Esophagus squamous epithelium (tissue), 5 donors: ENCODE measurements at places on chromosomes 6 and 20.

DNA sequence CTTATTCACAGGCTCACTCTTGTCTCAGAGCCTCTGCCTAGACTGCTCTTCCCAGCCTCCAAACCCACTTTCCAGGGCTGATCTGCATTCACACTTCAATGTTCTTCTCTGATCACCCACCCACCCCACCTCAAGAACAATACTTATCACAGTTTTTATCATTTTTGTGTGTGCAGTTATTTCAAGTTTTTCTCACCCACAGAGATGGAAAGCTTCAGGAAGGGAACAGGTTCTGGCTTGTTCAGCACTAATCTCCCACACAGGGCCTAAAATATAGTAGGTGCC is 160.9 kb downstream of the MRPL14 start:
- no peak for DNase-seq

DNA sequence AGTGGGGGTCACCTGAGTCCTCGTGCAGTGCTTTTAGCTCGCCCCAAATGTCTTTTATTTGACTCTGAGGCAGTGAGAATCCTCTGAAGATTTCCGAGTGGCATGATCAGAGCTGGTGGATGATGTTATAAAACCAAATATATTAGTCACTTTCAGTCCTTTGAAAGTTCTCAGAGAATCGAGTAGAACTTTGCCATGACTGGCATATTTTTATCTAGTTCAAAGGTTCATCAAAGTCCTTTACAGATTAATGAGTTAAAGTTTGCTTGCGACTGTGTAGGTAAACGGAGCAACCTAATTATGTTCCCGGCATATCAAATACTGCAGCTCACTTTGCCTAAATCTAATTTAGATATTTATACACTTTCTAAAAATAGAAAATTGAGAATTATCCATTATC is 498.5 kb upstream of the NOX3 start:
- DNase-seq = no peak

GRCh38 chr6:118724211-118724610 is 72.8 kb upstream of the CEP85L start:
- no peak for DNase-seq

DNA sequence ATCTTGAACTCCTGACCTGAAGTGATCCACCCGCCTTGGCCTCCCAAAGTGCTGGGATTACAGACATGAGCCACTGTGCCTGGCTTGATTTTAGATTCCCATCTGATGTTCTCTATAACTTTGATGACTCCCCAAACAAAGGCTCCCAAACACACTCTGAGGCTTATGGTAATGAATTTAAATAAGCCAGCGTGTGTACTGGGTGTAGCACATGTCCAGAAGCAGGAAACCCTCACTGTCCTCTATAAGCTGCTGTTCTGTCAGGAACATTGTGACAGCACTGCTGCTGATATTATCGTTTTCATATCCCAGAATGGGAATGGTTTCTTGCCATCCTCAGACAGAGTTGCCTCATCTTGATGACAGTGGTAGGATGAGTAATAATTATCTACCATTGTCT is 54.1 kb upstream of the SALL4 start:
- no peak for DNase-seq

DNA sequence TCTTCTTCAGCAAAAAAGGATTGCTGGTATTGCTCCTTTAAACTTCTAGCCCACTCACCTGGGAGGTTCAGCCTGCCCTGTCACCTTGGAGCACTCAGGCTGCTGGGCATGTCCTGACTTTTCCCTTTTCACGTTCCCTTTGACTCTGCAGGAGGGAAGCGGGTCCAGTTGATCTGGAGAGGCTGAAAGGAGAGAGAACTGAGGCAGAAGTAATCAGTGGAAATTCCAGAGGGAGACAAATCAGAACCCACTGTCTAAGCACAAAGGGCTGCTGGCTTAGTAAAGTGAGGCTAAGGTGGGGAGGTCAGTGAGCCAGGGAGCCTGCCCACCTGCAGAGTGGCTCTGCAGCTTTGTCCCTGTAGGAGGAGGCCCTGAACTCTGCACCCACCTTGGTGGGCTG is 9.7 kb upstream of the SYNDIG1 start:
- DNase-seq = no peak

DNA sequence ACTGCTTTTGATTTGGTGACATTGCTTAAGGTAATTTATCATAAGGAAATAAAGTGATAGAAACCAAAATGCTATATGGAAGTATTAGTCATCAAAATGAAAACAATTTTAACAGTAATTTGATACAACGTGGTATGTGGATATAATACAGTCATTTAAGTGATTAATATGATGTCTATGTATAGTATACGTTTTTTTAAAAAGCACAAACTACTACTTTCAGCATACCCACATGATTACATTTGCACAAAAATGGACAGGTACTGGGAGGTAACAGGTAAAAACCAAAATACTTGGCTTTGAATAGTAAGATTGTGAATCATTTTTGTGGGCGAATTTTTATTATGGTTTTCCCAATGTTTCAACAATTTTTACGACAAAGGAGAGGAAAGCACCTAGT is 97.6 kb downstream of the OGFRL1 start:
- no peak for DNase-seq

DNA sequence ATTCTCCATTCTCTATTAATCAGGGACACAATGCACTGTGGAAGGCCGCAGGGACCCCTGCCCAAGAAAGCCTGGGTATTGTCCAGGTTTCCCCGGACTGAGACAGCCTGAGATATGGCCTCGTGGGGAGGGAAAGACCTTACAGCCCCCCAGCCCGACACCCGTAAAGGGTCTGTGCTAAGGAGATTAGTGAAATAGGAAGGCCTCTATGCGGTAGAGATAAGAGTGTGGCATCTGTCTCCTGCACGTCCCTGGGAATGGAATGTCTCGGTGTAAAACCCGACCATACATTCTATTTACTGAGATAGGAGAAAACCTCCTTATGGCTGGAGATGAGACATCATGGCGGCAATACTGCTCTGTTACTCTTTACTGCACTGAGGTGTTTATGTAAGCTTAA is 15.7 kb upstream of the EIF2S2 start:
- DNase-seq = no peak

DNA sequence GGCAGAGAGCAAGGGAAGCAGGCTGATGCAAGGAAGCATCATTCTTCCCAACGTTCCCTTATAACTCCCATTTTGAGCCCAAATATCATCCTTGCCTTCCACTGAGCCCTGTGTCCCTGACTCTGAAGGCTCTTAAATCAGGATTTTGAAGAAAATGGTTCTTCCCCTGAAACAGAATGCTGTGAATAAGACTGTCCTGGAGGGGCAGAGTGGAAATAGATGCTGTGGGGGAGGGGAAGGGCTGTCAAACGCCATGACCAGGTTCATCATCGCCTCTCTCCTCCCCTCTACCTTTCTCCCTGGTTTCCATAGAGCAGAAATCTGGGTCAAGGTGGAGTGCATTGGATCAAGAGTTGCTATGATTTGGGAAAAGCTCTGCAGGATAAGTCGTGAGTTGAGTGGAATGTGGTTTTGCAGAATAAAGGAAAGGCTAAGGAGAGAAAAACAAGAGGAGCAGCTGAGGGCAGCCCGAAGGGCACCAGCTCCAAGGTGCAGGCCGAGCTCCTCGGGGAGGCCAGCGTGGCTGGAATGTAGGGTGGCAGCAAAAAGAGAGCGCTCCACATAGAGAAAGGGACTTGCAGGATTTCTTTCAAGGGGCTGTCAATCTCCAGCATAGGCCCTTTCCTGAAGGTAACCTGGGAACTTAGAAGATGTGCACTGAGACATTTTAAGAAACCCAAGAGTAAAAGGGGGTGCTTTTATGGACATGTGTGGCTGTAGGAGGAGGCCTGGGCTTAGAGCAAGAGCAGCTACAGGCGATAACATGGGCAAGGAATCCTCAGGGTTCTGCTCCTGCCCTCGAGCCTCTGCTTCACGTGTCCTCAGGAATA is 120.8 kb upstream of the CDYL start:
- no peak for DNase-seq

DNA sequence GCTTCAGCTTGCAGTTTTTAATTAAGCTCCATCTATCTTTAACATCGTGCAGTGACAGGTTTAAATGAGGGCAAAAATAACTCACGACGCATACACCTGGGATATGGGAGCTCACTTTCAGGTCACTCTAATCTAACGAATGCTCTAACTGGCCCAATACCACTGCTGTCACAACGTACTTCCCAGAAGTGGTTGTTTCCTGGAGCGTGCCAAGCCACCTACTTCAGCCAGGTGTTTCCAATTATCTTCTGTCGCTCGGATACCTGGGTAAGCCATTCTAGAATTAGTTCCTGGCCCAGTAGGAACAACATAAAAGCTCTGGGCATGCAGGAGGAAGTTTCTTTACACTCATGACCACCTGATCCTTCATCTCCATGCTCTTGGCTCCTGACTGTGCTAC is 147.4 kb downstream of the FOXC1 start:
- DNase-seq = no peak

GRCh38 chr6:40972190-40972589 is 66.8 kb downstream of the UNC5CL start:
- no peak for DNase-seq

DNA sequence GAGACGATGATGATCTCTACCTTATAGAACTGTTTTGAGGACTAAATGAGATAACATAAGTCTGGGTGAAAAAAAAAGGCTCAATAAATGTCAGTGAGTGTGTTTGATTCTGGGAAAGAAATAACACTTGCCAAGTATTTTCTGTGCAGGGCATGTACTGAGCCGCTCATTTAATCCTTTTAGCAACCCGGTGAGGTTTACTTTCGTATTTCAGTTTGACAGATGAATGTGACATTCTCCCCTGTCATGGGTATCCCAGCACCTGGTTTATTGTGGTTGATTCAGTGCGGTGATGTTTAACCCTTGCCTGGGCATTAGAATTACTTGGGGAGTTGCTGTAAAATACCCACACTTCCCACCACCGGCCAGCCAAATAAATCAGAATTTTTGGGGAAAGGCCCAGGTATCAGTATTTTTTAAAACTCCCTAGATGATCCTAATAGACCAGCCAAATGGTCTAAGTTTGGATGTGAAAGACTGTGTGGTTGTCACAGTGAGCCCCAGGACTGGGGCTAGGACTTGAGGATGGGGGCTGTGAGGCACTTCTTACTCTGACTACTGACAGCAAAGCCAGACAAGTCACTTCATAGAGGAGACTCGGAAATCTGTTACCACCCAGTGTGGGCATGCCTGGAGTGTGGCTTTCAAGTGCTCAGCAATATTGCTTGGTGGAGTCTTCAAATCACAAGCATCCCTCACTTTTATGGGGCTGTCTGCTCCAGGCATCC is 100.2 kb upstream of the KCNG1 start:
- no peak for DNase-seq

GRCh38 chr20:58420798-58421496 is 31.9 kb downstream of the VAPB start:
- DNase-seq = no peak

GRCh38 chr6:26241033-26241895 is 123.7 kb upstream of the BTN3A2 start:
- DNase-seq = no peak

- no peak for DNase-seq
Measured at GRCh38 chr6:24251339-24251738, 106.5 kb downstream of the DCDC2 start.

- no peak for DNase-seq
Measured at GRCh38 chr6:3757241-3757641, 5.7 kb upstream of the PXDC1 start.

GRCh38 chr20:21029341-21029740 is 76.8 kb downstream of the LINC00237 start:
- no peak for DNase-seq
